ENCODE measurements at places on chromosomes 2 and 18. TPM values are rescaled to one million over a fixed set of nuclear protein-coding genes. Genes with fewer than 3 reads are reported as not detected.

DNA sequence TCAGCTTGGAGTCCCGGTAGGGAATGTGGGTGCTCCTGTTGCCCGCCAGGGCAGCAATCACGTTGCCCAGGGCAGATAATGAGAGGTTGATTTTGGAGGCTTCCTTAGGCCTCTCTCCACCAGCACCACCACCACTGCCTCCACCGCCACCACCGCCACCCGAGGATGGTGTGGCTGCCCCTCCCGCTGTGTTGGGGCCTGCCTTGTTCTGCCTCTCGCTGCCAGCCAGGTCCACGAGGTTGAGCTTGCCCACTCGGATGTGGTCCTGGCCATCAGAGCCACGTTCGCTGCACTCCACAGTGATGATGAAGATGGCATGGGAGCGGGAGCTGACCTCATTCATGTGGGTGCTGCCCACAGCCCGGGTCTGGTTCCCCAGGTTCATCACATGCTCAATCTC lies 1.3 kb downstream of the KIF3C start:
- DNase-seq, result no peak

The RESP18 gene
- total RNA-seq, result 0.82 TPM

The NAB1 gene
- 57.5 TPM for total RNA-seq

The EIF2AK3 gene
- total RNA-seq, result 28.9 TPM

- no peak for DNase-seq
Measured at GRCh38 chr18:70232261-70232660, 26.8 kb upstream of the RTTN start.

DNA sequence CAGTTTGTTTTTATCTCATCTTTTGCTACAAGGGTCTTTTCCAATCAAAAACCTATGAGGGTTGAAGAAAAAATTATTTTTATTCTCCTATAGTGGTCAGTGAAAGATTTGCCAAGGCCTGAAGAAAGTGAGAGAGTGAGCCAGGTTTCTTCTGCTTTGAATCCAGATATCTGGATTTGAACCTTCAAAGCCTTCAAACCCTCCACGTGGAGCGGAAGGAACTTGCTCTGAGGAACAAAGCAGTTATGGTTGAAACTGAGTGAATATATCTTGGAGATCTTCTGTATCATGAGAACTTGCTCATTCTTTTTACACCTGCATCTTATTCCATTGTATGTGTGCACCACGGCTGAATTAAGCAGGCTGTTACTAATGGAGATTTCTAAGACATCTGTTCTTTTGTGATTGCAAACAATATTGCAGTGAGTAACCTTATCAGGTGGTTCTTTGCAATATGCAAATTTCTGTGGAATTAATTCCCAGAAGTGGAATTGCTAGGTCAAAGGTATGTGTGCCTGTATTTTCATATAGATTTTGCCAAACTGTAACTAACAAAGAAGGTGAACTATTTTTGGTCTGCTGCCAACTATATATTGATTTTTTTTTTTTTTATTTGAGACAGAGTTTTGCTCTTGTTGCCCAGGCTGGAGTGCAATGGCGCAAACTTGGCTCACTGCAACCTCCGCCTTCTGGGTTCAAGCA lies 147.9 kb downstream of the B3GNT2 start:
- no peak for DNase-seq

GRCh38 chr2:164717000-164717803 lies 95.9 kb upstream of the GRB14 start:
- no peak for DNase-seq

The MCM6 gene
- 20.8 TPM for total RNA-seq

The SERPINB12 gene
- not detected for total RNA-seq

- no peak for DNase-seq
Measured at GRCh38 chr2:173146590-173146989, 70.9 kb downstream of the MAP3K20 start.

- no peak for DNase-seq
Measured at GRCh38 chr2:71008342-71008741, 13.7 kb upstream of the TEX261 start.

DNA sequence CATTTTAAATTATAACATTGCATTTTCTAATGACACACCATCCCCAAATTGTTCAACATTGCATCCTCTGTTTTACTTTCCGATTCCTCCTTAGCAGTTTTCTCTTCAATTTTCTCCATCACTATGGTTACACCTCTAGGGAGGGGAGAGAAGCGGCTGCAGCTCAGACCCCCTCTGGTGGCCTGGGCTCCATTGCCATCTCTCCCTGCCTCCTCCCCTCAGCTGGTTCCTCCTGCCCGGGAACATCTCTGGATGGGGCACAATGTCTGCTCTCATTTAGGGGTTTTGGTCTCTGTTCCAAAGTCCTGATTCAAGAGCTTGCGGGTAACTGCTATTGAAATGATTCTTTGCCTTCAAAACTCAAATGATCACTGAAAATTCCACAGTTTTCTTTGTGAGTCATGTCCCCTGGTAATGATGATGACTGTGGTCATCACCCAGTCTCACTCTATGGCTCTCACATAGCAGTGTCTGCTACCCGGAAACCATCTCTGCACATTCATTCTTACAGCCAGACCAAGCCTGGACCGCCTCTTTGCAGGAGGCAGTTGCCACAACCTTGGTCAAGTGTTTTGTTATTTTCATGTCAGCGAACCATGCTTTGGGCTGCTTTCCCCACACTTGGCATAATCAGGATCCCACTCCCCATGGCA lies 263.9 kb downstream of the ALPK2 start:
- DNase-seq, result no peak

GRCh38 chr2:234564699-234565098 lies 67.8 kb upstream of the ARL4C start:
- DNase-seq, result no peak

- DNase-seq, result no peak
Measured at GRCh38 chr2:111022633-111023032, 98.1 kb upstream of the BCL2L11 start.

GRCh38 chr2:10309286-10309685 lies 6.6 kb downstream of the HPCAL1 start:
- no peak for DNase-seq

DNA sequence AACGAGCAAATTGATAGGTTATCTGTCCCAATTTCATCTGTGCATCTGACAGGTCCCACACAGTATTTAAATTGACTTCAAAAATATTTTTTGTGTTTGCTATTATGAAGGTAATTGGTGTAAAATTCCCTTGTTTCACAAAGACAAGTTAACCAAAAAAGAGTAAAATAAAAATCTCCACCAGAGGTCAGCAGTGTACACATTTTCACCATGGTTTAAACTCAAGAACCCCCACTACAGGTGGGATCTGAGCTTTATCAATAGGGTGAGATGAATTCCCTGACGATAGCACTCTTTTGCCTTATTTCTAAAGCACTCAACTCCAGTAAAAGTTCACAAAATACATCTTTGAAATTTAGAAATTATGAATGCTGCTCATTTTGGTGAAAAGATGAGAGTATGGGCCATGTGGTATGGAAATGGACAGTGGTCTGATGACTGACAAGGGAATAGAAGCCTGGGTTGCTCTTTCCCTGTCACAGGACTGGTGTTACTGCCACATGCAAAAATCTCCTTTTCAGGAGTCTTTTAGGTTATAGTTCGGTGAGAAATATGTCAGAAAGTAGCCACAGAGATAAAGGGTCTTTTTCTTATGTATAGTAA lies 68.0 kb downstream of the SERPINB8 start:
- DNase-seq, result no peak

The IL1B gene
- 0.41 TPM for total RNA-seq

DNA sequence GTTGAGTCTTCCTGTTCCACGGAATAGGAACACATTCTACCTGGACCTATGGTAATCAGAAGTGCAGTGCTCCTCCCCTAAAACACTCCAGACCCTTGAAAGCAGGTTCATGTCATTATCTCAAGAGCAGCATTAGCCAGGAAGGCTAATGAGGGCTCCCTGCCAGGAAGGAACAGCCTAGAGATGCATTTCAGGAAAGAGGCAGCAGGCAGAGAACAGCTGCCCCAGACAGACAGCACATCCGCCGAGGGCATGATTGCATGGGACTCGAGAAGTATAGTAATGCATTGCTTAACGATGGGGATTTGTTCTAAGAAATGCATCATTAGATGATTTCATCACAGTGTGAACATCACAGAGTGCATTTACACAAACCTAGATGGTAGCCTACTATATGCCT lies 171.5 kb downstream of the ALK start:
- no peak for DNase-seq

The CHRNG gene
- not detected for total RNA-seq

The C1QL2 gene
- total RNA-seq, result 0.41 TPM

DNA sequence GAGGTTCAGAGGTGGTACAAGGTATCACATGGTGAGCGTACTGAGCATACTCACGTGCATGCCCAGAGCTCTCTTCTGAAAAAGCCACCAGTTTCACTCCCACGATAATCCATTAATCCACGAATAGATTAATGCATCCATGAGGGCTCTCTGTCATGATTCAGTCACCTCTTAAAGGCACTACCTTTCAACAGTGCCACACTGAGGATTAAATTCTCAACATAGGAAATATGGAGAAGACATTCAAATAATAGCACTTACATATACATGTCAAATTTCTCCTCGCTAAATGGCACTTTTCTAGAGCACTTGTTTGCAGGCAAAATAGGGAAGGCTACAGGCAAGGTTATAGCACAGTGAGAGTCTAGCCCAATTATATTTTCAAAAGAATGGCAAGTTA lies 825.9 kb downstream of the TRIB2 start:
- DNase-seq, result no peak

The CREG2 gene
- 9.8 TPM for total RNA-seq

The ANKRD36 gene
- total RNA-seq, result 534 TPM

The TXNDC2 gene
- total RNA-seq, result not detected

DNA sequence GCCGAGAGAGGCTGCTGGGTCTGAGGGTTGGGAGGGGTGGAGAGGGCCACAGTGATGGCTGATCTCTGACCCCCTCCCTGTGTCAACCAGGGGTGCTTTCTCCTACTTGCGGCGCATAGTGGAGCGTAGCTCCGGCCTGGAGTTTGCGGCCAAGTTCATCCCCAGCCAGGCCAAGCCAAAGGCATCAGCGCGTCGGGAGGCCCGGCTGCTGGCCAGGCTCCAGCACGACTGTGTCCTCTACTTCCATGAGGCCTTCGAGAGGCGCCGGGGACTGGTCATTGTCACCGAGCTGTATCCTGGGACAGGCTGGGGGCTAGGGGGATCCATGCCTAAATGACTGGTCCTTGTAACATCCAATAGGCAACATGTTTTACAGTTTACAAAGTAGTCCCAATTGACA lies 20.9 kb upstream of the GMPPA start:
- no peak for DNase-seq

The UGT1A10 gene
- not detected for total RNA-seq

GRCh38 chr18:31892936-31893335 lies 50.0 kb downstream of the TRAPPC8 start:
- no peak for DNase-seq

DNA sequence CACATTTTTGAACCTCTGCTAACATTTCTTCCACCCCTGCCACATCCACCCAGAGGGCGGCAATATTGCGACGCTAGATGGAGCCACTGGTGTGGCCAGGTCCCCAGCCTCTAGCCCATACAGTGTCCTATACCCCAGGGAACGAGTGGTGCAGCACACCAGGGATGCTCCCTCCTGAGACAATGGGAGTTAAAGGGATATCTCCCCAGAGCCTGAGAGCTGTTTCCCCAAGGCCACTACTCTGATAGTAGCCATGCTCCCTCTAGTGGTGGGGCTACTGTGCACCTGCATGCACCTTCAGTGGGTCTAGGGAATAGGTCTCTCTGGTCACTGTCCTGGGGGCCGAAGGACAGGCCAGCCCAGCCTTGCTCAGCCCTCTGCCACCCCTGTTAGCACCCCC lies 336.4 kb upstream of the FSHR start:
- DNase-seq, result no peak

GRCh38 chr2:42861321-42861720 lies 68.9 kb upstream of the HAAO start:
- no peak for DNase-seq

The HPCAL1 gene
- 26.5 TPM for total RNA-seq

GRCh38 chr18:49811151-49811938 lies 2.0 kb downstream of the ACAA2 start:
- DNase-seq, result no peak

DNA sequence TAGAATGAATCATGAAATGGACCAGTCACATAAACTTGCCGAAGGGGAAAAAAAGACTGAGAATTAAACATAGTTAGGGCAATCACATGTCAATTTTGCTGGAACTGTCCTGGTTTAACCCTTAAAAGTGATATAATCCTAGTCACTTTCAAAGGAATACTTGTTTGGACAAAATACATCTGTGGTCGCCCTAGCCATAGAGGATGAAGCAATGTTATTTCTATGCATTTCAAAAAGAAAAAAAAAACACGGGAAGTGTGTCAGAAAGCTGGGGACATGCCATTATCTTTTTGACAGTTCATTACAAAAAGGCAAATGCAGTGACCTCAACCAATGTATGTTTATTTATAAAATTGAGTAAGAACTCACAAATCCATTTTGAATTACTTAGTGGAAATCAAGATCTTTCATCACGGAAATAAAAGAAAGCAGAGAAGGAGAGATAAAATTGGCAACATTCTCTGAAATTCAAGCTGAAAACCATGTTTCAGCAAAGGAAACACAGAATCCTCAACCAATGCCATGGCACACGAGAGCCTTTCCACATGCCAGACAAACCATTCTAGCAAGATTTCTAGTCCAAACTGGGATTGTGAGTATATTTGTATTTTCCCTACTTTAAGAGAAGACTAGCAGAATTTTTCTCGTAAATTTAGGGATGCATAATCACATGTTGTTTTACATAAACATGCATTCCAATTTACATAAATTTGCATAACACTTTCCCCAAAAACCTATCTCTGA lies 854.3 kb upstream of the ACVR2A start:
- no peak for DNase-seq

GRCh38 chr18:54381640-54382039 lies 23.9 kb downstream of the C18orf54 start:
- DNase-seq, result no peak
